ENCODE measurements at places on chromosomes 5 and 9. TPM values are rescaled to one million over a fixed set of nuclear protein-coding genes. Genes with fewer than 3 reads are reported as not detected.
A peak's percentile ranks its signal among the peaks of the same experiment; 100 is the strongest.

- H3K27me3 ChIP-seq = peaks cover 7% of the 10 kb centered on the region
- no peak for DNase-seq
- no peak overlapping the region for H3K27ac ChIP-seq
- no peaks in the 10 kb centered on the region for H3K4me1 ChIP-seq
- H3K36me3 ChIP-seq = no peaks in the 10 kb centered on the region
These were observed 18.6 kb upstream of the CEP72 start for GRCh38 chr5:593511-593910.

GRCh38 chr9:119216651-119217331, 152.4 kb downstream of the BRINP1 start:
- no peak overlapping the region for H3K4me3 ChIP-seq
- H3K4me1 ChIP-seq = no peaks in the 10 kb centered on the region
- no peak overlapping the region for H3K27ac ChIP-seq
- peak; percentile 1 for DNase-seq
- no peaks in the 10 kb centered on the region for H3K27me3 ChIP-seq

DNA sequence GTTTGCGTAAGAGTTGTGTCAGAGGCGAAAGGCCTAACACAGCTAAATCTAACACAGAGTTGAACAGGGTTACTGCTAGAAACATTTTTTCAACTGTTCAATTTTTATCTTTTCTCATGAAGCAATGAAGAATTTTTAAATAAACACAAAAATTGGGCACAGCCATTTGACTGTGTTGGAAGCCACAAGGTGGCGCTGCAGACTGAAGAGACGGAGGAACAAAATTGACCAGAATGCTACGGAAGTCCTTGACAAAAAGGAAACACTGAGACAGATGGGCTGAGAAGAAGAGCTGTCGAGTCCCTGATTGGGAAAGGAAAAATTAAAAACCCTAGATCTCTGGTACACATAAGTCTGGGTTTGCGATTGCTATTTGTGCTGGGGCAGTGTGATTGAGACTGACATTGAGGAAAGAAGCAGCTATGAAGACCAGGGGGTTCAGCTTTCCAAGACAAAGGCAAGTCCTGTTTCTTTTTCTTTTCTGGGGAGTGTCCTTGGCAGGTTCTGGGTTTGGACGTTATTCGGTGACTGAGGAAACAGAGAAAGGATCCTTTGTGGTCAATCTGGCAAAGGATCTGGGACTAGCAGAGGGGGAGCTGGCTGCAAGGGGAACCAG, at the start of gene PCDHB9:
TSS of gene PCDHB9 (plus strand) at position 265 of the 616 bp plus-strand sequence. CDS start at position 423, 158 bp downstream.
- no peaks in the 10 kb centered on the region for H3K27me3 ChIP-seq
- H3K4me3 ChIP-seq = no peak within 1 kb of the TSS
- H3K36me3 ChIP-seq = no peaks in the 10 kb centered on the region
- DNase-seq = no peak

DNA sequence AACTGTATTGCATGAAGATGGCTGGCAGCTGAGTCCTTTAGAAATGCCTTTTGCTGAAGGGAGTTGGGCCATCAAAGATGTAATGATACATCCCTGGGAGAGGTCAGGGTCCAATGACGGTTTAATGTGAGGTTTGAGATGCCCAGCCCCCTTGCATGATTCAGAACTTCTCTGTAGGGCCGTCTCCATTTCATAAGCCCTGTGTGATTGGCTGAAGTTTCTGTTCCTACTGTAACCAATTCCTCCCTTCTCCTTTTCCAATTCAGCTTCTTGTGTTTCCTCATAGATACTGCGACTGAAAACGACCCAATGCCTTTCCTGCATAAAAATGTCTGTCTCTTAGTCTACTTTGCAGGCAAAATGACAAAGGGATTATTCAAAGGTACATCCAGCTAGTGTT, 47.9 kb upstream of the ST8SIA4 start:
- H3K27me3 ChIP-seq = no peaks in the 10 kb centered on the region
- no peaks in the 10 kb centered on the region for H3K4me1 ChIP-seq
- no peak overlapping the region for H3K4me3 ChIP-seq
- H3K27ac ChIP-seq = no peak overlapping the region

- no peak overlapping the region for H3K27ac ChIP-seq
- DNase-seq = no peak
- H3K4me1 ChIP-seq = peaks cover 5% of the 10 kb centered on the region
- H3K27me3 ChIP-seq = no peaks in the 10 kb centered on the region
These were observed 15.6 kb downstream of the FAM219A start for GRCh38 chr9:34442770-34443169.

DNA sequence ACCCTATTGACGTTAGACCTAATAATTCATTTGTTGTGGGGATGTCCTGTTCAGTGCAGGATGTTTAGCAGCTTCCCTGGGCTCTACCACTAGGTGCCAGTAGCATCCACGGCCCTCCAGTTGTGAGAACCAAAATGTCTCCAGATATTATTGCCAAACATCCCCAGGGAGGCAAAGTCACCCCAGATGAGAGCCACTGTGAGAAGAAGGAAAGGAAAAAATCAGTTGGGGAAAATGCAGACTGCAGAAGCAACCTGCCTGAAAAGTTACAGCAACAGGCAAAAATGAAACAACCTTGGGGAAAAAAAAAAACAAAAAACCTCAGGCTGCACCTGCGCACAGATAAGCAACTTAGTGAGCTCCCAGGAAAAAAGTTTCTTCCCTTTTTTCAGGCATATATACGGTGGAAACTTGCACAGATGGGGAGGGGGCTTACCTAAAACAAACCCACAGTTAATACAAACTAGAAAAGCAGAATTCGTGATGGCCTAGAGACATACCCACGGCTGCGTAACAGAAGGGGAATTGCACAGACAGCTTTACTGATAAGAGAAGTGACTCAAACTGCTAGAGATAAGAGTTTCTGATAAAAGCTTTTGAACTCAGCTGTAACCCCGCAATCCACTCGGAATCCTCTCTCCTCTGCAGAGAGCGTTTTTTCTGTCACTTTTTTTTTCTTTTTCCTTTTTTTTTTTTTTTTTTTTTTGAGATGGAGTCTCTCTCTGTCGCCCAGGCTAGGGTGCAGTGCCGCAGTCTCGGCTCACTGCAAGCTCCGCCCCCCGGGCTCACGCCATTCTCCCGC, 29.8 kb upstream of the FBP1 start:
- no peaks in the 10 kb centered on the region for H3K27me3 ChIP-seq
- H3K27ac ChIP-seq = peak overlapping the region; percentile 15
- no peak overlapping the region for H3K4me3 ChIP-seq

- no peak for DNase-seq
- H3K27me3 ChIP-seq = no peaks in the 10 kb centered on the region
- no peaks in the 10 kb centered on the region for H3K4me1 ChIP-seq
- peaks cover 26% of the 10 kb centered on the region for H3K36me3 ChIP-seq
- no peak overlapping the region for H3K4me3 ChIP-seq
These were observed 48.9 kb upstream of the CACNA1B start for GRCh38 chr9:137828527-137829259.

GRCh38 chr9:97904725-97905124, 17.6 kb downstream of the TRMO start:
- no peaks in the 10 kb centered on the region for H3K27me3 ChIP-seq
- peaks cover 2% of the 10 kb centered on the region for H3K36me3 ChIP-seq
- DNase-seq = peak; percentile 13
- H3K27ac ChIP-seq = no peak overlapping the region

GRCh38 chr5:130975847-130976246, 189.2 kb downstream of the HINT1 start:
- H3K4me3 ChIP-seq = no peak overlapping the region
- DNase-seq = no peak
- H3K27me3 ChIP-seq = no peaks in the 10 kb centered on the region
- H3K27ac ChIP-seq = no peak overlapping the region

DNA sequence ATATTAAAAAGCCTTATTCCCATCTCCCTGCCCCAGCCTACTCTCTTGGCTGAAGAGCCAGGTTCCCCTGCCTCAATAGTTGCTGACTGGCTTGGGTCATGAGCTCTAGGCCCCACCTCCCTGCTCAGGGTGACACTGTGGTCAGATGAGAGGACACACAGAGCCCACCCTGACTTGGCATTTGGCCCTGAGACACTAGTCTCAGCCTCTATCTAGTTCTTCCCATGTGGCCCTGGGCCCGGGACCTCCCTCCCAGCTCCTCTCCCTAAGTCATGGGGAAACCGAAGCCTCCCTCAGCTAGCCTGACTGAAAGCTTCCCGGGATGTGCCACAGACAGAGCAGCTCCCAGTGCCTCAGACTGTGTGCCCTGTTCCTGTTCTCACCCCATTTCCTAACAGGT, 5.8 kb upstream of the MYOZ3 start:
- no peaks in the 10 kb centered on the region for H3K4me1 ChIP-seq
- H3K36me3 ChIP-seq = no peaks in the 10 kb centered on the region
- DNase-seq = no peak
- H3K27me3 ChIP-seq = no peaks in the 10 kb centered on the region
- H3K27ac ChIP-seq = no peak overlapping the region

DNA sequence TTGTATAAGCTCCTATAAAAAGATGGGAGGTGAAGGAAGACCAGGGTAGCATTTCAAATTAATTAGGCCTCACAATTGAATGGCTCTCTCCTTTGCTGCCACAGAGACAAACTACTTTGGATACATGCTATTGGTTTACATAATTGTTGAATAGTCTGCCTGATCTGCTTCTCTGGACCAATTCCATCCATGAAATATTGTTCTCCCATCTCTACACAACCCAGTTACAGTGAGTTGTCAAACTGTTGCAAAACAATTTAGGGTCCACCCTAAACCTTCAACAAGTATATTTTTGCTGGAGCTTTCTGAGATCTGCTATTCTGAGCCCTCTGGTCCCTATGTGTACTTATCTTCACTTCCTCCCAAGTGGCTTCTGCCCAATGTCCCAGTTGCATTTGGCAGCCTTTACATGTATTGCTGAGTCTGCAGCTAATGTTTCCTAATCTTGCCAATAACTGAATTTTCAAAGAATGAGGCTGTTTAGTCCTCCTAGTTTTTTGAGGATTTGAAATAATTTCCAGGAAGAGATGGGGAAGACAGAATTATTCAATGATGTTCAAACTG, 38.9 kb downstream of the AGTPBP1 start:
- no peaks in the 10 kb centered on the region for H3K36me3 ChIP-seq
- H3K4me1 ChIP-seq = no peaks in the 10 kb centered on the region
- DNase-seq = no peak
- no peak overlapping the region for H3K4me3 ChIP-seq
- no peak overlapping the region for H3K27ac ChIP-seq

DNA sequence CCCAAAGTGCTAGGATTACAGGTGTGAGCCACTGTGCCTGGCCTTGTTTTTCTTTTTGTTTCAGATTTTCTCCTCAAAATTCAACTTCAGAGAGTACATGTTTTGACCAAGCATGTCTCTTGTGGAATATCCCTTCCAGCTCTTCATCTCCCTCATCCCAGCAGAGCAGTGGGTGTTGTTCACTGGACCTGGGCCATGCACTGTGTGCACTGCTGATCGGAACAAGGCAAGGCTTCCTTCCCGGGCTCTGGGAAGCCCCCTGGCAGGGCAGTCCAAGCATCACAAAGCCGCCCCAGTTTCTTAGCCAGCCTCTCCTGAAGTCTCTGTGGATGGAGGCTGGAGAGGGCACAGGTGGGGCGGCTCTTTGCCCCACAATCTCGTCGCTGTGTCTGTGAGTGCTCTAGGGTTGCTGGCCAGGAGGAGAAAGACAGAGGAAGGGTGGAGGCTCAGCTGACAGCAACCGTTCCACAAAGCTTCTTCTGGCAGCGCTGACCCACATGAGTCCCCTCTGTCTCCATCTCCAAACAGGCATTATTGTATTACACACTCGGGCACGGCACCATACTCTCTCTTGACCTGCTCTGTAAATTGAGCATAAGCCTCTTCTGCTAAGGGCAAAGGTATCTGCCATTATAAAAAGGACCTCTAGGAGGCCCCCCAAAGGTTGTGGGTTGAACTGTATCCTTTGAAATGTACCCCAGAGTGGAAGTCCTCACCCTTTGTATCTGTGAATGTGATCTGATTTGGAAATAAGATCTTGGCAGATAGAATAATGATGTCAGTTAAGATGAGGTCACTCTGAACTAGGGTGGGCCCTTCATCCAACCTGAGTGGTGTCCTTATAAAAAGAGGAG, 89.6 kb downstream of the TARS1 start:
- no peaks in the 10 kb centered on the region for H3K36me3 ChIP-seq
- no peak overlapping the region for H3K27ac ChIP-seq
- H3K4me1 ChIP-seq = no peaks in the 10 kb centered on the region
- no peak for DNase-seq
- H3K4me3 ChIP-seq = no peak overlapping the region

GRCh38 chr5:179613460-179614071, 9.9 kb downstream of the HNRNPH1 start:
- H3K27me3 ChIP-seq = no peaks in the 10 kb centered on the region
- H3K36me3 ChIP-seq = peaks cover 69% of the 10 kb centered on the region
- DNase-seq = no peak

GRCh38 chr9:118059484-118060278, 355.5 kb downstream of the TLR4 start:
- no peaks in the 10 kb centered on the region for H3K27me3 ChIP-seq
- DNase-seq = peak; percentile 3
- H3K4me3 ChIP-seq = no peak overlapping the region
- no peaks in the 10 kb centered on the region for H3K4me1 ChIP-seq
- no peak overlapping the region for H3K27ac ChIP-seq
- H3K36me3 ChIP-seq = no peaks in the 10 kb centered on the region

DNA sequence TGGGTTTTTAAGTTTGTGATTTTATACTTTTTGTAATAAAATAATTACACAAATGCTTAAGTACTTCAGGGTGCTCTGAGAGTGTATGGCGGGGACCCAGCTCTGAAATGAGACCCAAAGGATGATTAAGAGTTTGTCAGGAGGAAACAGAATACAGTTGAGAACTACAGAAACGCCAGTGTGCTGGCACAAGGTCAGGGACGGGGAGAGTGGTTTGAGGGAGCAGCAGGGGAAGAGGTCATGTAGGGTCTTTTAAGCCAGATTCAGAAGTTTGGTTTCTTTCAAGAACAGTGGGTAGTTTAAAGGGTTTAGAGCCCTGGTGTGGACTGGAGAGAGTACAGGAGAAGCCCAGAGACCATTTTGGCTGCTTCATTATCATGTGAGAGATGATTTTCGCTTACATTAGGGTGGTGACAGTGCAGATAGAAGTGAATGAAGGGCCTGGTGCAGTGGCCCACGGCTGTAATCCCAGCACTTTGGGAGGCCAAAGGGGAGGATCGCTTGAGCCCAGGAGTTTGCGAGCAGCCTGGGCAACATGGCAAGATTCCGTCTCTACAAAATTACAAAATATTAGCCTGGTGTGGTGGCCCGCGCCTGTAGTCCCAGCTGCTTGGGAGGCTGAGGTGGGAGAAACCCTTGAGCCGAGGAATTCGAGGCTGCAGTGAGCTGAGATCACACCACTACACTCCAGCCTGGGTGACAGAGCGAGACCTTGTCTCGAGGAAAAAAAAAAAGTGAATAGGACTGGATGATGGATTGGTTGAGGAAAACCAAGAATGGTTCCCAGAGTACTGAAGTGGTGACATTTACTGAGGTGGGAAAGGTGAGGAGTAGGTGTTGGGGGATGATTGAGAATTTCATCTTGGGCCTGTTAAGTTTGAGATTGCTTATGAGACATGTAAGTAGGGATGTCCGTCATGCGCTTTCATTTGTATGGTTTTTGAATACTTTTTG, 1.4 kb upstream of the ETF1 start:
- H3K36me3 ChIP-seq = no peaks in the 10 kb centered on the region
- peak overlapping the region; percentile 88 for H3K4me3 ChIP-seq
- DNase-seq = peak; percentile 44
- peak overlapping the region; percentile 90 for H3K27ac ChIP-seq
- no peaks in the 10 kb centered on the region for H3K27me3 ChIP-seq

Gene ARHGEF37
- polyA plus RNA-seq = 4.2 TPM

Gene IL4
- polyA plus RNA-seq = not detected

Gene TPRN
- polyA plus RNA-seq = 34.1 TPM

Gene GFM2
- 14.6 TPM for polyA plus RNA-seq

Measured in small intestine (tissue), 16 donors.